Stimulated activated CD8-positive, alpha-beta memory T cell treated with anti-CD3 and anti-CD28 coated beads, Interleukin-7, amount 100 ng/mL, for 1 hour (primary cell): ENCODE measurements at places on chromosomes 7 and 10.

DNA sequence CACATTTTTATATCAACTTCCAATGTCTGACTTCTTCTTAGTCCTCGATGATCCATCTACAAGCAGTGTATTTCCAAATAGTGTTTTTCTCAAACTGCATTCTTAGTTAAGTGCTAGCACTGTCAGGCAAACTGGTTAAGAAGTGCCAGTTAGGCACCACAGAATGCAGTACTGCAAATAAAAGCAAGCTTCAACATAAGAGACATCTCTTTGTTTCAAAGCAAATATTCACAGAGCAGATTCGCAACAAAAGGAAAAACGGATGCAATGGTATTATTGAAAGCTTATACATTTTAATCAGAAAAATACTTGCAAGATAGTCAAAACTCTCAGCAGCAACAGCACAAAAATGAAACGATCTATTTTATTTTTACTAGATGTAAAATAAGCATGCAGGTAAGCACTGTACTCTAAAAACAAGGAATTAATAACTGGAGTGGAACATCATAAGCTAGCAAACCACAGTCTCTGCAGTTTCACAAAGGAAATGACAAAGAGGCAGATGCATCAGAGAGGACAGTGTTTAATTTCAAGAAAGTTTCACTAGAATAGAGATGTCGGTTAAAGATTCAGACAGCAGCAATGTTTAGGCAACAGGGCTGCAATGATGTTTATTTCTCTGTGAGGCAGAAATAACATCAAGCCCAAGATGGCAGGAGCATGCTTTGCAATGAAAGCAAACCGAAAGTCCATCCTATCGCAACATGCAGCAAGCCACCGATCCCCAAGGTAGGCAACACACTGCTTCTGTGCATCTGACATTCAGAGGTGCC, 82.0 kb downstream of the FGFR2 start:
- DNase-seq = no peak

DNA sequence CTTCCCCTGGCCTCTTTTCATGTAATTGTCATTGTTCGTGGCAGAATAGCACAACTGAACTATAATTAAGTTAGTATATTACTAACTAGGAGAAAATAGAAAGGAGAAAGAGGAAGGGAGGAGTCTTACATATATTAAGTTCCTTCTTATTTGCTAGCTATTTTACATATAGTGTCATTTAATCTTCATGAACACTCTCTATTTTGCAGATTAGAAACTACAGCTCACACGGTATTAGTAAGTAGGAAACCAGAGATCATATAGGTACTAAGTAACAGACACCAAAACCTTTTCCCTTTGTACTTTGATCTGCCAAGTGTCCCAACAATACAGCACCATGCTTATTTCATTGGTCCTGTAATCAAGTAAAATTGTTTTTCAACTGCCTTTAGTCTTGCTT, 202.4 kb upstream of the HPS1 start:
- DNase-seq = no peak

DNA sequence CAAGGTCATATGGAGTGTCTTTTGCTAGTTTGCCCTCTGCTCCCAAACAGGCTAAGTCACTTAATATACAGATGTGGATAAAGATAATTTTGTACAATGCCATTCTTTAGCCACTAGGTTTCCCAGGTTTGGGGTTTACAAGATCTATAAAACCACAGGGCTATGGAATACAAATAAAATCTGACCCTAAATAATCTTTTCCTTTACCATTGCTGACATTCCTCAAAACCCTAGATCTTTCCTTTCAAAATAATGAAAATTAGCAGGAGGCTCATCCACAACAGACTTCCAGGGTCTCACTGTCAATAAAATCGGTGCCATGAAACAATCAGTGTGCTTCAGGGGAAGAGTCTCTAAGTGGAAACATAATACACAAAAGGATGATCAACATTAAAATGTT, 148.4 kb downstream of the CPEB3 start:
- no peak for DNase-seq

- no peak for DNase-seq
Observed at GRCh38 chr10:60914690-60915141, 29.3 kb downstream of the RHOBTB1 start.

- DNase-seq = no peak
Observed at GRCh38 chr7:120033114-120033513, 239.9 kb upstream of the KCND2 start.

GRCh38 chr7:23357190-23358093, 58.3 kb downstream of the MALSU1 start:
- no peak for DNase-seq

- no peak for DNase-seq
Observed at GRCh38 chr10:72511459-72511858, 114.4 kb downstream of the MICU1 start.

- DNase-seq = no peak
Observed at GRCh38 chr10:79491143-79491835, 21.0 kb upstream of the EIF5AL1 start.

DNA sequence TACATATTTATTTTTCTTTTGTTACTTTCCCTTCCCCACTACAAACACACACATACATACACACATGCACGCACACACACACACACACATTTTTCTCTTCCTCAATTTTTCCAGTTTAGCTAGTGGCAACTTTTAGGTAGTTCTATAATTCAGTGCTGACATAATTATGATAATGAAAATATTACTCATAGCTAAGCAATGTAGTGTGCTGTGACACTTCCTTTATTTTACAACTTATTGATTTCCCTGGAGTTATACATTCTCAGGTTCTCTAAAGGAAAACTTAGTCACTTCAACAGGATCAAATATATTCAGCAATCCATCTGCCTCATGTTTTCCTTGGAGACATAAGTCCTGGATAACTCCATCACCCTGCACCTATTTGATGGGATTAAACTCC, 151.6 kb downstream of the CACNA2D1 start:
- DNase-seq = no peak

DNA sequence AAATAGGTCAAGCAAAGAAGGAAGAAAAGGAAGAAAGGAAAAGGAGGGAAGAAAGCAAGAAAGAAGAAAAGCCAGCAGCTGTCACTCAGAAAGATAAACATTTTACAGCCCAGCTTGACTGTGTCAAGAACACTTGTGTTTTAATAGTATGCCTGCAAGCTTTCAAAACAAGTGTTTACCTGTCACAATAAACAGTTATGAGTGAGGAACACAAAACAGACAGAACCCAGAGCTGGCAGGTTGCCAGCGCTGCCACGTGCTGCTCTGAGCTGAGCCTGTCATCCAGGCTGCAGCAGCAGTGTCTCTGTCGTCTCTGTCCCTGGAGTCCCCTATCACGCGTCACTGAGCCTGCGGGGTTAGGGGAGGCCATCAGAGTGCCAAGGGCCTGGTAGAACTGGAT, 827.6 kb upstream of the AUTS2 start:
- no peak for DNase-seq

- no peak for DNase-seq
Observed at GRCh38 chr7:261341-262250, 28.4 kb upstream of the FOXL3 start.

- DNase-seq = no peak
Observed at GRCh38 chr7:44128721-44129582, 5.6 kb upstream of the POLD2 start.

DNA sequence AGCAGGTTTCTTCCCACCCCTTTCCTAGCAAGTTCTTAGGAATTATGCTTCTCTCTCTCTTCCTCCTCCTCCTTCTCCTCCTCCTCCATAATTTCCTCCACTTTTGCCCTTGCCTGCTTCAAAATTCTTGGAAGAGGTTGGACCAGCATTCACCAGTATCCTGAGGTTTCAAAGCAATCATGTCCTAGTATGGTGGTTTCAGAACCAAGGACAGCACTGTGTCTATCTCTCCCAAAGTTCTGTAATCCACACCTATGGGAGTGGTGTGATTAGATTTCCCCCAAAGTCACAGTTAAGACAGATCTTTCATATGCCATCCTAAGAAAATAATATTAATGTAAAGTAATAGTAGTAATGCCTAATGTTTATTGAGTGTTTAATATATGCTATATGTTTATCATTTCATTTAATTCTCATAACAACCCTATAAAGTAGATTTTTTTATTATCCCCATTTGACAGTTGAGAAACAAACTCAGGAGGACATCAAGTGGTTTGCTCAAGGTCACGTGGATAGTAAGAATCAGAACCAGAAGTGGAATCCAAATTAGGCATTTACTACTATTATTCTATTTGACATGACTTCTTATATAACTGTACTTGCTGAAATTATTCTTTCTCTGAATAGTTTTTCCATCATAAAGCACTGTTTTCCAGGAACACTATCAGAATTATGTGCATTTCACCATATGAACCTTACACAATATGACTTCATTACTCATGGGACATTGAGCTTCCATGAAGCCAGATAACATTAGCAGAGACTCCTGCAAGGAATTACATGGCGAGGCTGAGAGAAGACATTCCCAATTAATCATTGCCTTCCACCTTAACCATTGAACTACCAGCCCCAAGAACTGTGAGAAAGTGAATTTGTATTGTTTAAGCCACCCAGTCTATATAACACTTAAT, 91.4 kb downstream of the IPMK start:
- DNase-seq = no peak
